ENCODE measurements at places on chromosomes 12 and 14.

- no peak for DNase-seq
Observed at GRCh38 chr14:32709027-32709426, 229.7 kb upstream of the NPAS3 start.

GRCh38 chr12:129887101-129887500 lies 16.7 kb downstream of the TMEM132D start:
- DNase-seq, result no peak

DNA sequence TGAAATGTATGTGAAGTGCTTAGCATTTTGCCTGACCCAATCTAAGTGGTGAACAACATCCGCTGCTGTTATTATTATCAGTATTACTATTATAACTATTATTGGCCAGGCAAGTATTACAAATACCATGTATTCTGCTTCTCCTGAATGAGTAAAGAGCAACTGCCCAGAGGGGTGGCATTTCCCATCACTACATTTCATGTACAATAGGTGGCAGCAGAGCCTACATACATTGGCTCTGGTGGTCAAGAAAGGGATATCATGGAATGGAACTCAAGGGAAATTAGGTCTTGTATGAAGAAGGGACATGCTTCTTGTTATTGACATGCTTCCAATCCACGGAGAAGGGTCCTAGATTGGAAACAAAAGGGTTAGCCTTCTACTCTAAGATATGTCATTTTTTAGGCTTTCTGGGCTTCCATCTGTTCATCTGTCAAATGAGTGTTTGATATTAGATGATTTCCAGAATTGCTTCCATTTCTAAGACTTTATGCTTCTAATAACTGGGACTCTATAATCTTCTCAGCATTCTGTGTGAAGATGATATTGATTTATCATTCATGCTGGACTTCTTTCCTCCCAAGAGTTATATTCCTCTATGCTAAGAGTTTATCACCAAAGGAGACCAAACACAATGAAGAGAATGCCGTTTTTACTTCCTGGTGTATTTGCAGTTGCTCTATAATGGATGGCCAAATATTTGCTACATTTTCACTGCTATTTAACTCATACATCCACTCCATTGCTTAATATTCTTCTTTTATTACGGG lies 239.1 kb downstream of the SSPN start:
- peak; percentile 7 for DNase-seq

DNA sequence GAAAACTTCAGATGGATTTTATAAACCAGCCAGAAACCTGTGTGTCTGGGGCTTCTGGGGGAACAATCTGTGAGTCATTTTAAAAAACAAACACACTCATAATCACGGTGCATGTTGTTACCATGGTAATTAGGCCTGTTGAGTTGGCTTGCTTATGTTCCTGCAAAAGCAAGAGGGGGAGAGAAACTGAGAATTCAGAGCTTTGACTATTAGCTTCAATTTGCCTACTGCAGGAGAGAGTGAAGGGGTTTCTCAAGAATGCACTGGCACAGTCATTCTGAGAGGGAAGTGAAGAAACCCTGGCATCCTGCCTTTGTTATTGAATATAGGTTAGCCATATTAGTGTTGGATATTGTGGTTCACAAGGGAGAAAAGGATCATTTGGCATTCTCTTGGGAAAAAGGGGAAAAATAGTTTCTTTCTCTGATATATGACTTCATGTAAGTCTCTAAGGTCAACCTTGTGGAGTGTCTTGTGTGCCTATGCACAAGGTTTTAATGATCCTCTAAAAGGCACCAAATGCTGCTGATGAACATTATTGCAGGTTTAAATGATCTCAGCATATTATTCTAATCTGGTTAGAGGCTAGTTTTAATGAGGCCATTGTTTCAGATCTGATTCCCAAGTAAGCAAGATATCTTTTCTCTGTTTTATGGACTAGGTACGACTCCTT lies 12.9 kb downstream of the GNG2 start:
- DNase-seq, result peak; percentile 26

GRCh38 chr12:3777206-3777809 lies 24.4 kb upstream of the CRACR2A start:
- no peak for DNase-seq

- DNase-seq, result no peak
Observed at GRCh38 chr14:53350429-53350828, 197.3 kb upstream of the DDHD1 start.

- DNase-seq, result no peak
Observed at GRCh38 chr12:3490895-3491144, 183 bp upstream of the PRMT8 start.

- DNase-seq, result peak; percentile 80
Observed at GRCh38 chr12:3752096-3752709, 706 bp downstream of the CRACR2A start.

- no peak for DNase-seq
Observed at GRCh38 chr14:78758333-78758732, 588.2 kb downstream of the NRXN3 start.

GRCh38 chr12:49933796-49934195 lies 16.7 kb upstream of the AQP2 start:
- no peak for DNase-seq

Data from stimulated activated CD4-positive, alpha-beta T cell treated with anti-CD3 and anti-CD28 coated beads, Interleukin-15, amount 100 ng/mL, for 24 hours (primary cell).